ENCODE measurements at places on chromosomes 2 and 18. TPM values are rescaled to one million over a fixed set of nuclear protein-coding genes. Genes with fewer than 3 reads are reported as not detected.

PID1 gene
- 0.42 TPM for total RNA-seq

HYCC2 gene
- total RNA-seq, result 3.1 TPM

BOK gene
- total RNA-seq, result 47.5 TPM

- no peak for DNase-seq
Measured at GRCh38 chr2:162009543-162009942, 64.5 kb downstream of the DPP4 start.

GRCh38 chr2:70529610-70530009 is 24.0 kb downstream of the TGFA start:
- DNase-seq, result no peak

DNA sequence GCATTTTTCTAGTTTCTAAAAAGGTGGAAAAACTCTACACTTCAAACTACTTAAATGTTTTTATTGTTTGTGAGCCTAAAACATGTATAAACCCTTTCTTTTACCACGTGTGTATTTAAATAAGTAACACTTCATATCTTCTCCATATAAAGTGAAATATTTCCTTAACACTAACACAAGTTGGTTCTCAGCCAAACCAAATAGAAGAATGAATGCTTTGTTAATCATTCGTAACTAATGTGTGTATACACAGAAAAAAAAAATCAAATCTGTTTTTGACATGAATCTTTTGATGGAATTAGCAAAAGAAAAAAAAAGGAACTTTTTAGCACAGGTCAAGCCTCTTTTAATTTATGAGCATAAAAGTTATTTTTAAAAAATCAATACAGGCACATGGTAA is 89.3 kb downstream of the EHBP1 start:
- peak; percentile 73 for DNase-seq

Data from cardiac muscle cell (in vitro differentiated cells and primary cell).